ENCODE measurements at places on chromosomes 5 and 9.

DNA sequence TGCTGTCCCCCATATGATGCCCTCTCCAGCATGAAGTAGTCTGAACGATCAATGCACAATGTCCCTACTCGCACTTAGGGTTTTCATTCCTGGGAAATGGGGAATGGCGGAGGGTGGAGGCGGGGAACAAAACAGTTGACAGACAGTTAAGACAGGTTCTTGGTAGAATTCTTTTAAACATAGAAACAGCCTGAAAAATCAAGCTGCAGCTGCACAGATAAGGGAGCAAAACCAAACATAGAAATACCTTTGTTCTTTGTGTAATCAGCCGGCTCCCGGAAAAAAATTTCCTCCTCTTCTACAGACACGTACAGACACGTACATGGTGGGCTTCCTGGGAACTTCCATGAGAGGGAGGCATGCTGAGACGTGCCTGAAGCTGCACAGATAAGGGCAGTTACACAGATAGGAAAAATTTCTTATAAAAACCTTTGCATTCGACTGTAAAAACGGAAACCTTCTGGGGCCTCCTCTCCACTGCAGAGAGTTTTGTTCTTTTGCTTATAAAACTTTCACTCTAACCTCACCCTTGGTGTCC is 662.4 kb upstream of the PTPRD start:
- DNase-seq: no peak

- DNase-seq: peak; percentile 51
Observed at GRCh38 chr5:133754575-133755169, 142.3 kb upstream of the FSTL4 start.

- no peak for DNase-seq
Observed at GRCh38 chr5:112973904-112974303, 2.7 kb upstream of the DCP2 start.

- no peak for DNase-seq
Observed at GRCh38 chr9:91451431-91452270, 28.0 kb upstream of the NFIL3 start.

DNA sequence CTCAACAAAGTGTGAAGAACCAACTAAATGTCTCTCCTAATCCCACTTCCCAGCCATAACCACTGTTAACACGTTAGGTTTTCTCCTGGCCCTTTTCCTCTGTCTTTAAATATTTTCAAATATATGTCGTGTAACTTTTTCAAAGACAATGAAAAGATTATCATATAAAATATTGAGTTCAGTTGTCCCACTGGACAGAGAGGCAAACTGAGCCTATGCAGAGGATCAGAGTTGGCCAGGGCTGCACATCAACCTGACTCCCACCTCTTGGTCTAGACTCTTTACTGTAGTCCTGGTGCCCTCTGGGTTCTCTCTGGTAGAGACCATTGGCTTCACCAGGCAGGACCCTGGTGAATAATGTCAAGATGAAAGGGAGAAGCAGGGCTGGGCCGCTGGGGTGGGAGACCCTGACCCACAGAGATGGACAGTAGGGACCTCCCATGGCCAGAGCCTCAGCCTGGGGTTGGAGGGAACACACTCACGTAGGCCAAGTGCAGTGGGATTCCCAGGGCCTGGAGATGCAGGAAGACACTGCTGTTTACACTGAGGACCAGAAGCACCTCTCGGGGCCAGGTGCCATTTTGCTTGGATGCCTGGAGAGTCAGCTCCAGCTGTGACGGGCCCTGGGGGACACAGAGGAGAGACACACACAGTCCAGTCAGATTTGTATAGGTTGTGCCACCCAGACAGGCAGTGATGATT is 25.1 kb downstream of the ENG start:
- DNase-seq: no peak

DNA sequence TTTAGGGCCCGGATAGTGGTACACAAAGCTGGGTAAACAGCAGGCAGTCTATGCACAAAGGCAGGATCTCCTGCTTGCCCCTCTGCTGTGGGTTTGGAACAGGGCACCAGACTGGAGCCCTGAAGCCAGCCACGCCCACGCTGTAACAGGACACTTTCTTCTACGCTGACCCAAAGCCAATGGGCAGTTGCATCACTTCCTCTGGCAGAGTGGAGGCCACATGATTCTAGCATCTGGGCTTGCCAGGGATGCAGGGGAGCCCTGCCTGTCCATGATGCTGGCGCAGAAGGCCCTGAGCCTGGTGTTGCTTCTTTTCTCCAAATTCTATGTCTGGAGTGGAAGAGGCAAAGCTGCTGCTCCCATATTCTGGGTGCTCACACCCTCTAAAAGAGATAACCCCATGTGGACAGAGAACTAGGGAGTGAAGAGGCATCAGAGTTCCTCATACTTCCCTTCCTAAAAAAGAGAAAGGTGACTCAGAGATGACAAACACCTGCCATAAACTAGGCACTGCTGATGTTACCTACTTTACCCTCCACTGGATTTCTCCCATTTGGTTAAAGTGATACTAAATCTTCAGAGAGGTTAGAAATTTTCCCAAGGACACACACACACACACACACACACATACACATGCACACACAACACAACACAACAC is 260.3 kb upstream of the KLF4 start:
- no peak for DNase-seq

GRCh38 chr5:178336889-178337288 is 104.3 kb upstream of the PHYKPL start:
- no peak for DNase-seq

Data from GM12865 (cell line).